Activated CD8-positive, alpha-beta memory T cell treated with anti-CD3 and anti-CD28 coated beads for 36 hours (primary cell): ENCODE measurements at places on chromosomes 12 and 14. TPM values are rescaled to one million over a fixed set of nuclear protein-coding genes. Genes with fewer than 3 reads are reported as not detected.

ASB2 gene
- total RNA-seq: 75.9 TPM

PRIMA1 gene
- total RNA-seq: not detected

STYK1 gene
- 1.0 TPM for total RNA-seq

ZBTB25 gene
- 24.6 TPM for total RNA-seq

GAPDH gene
- total RNA-seq: 8,536 TPM

TNS2 gene
- 2.1 TPM for total RNA-seq

ATP23 gene
- 10.9 TPM for total RNA-seq

HAL gene
- total RNA-seq: 0.38 TPM

GPR84 gene
- 0.31 TPM for total RNA-seq

ACACB gene
- 9.5 TPM for total RNA-seq

RIN3 gene
- 62.2 TPM for total RNA-seq

SLCO1B1 gene
- total RNA-seq: not detected

GLRX5 gene
- total RNA-seq: 54.9 TPM

BMP4 gene
- total RNA-seq: not detected

KRT85 gene
- not detected for total RNA-seq

OR4E2 gene
- not detected for total RNA-seq

ADAM20 gene
- total RNA-seq: 0.15 TPM
